ENCODE measurements at places on chromosomes 2 and 18.

DNA sequence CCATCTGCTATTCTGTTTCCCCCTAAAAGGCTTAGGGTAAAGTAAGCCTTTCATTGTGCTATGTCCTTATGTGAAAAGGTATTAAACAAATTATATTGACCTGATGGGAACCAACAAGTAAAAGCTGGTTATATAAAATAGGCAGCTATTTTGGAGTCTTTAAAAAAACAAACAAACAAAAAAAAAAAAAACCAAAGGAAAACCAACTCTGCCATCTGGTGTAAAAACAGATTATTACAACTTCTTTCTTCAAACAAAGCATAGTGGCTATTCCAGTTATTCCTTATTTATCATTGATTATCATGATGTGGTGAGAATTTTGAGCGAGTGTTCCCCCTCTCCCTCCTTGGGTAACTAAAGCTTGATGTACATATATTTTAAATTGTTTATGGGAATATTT is 122.3 kb upstream of the FHL2 start:
- DNase-seq, result peak; percentile 16

- no peak for DNase-seq
These were observed 184.0 kb downstream of the CELF4 start for GRCh38 chr18:37381554-37381953.

DNA sequence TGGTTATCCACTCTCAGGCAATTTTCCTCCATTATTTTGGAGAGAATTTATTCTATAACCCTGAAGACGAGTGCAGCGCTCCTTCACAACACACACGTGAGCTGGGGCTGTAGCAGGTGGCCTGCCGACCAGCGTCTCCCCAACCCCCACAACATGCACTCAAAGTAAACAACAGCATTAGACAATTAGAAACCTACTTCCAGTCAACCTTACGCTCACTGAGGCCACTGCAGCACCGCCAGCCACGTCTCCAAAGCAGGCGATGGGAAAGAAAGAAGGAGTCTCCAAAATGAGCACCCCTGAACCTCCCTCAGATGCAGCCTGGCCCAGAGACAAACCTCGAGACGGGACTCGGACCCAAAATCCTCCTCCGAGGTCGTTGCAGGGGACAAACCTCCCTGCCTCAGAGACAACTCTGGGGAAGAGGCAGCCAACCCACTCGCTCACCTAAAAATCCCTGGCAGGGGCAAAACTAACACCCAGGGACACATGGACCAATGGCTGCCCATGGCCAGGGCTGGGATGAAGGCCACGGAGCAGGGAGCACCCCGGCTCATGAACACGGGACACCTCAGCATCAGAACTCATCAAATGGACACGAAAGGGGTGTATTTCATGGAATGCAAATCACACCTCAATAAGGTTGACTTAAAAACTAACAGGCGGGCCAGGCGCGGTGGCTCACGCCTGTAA is 2.6 kb downstream of the SLC66A2 start:
- DNase-seq, result no peak

GRCh38 chr18:10061566-10062140 is 147.8 kb downstream of the VAPA start:
- DNase-seq, result no peak

DNA sequence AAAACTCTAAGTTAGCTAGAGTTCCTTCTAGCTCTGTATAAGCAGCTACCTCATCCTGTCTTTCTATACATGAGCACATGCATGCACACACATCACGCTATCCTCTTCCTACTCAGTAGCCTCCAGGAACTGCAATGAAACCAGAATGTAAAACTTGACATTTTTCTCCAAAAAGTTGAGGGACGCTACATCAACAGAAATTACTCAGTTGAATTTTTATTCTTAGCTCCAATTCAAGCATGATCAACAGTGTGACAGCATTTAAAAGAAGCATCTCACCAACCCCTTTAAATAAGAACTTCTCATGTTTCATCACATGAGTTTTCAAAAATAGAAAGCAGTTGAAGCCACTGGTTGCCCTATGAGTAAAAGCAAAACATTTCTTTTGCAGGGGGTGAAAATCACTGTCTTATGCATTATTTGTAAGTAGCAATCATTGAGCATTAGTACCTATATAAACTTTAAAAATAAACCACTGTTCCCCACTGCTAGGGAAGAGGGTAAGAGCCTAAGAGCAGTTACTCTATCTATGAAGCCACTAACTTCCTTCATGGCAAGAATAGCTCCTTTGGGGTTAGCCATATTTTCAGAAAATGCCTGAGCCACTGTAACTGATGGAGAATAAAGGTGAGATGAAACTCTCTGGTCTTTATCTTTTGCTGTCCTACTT is 77.9 kb upstream of the ARL5A start:
- no peak for DNase-seq

GRCh38 chr2:149629026-149629425 is 41.5 kb upstream of the MMADHC start:
- DNase-seq, result no peak

GRCh38 chr2:85779641-85780315 is 26.0 kb downstream of the ATOH8 start:
- DNase-seq, result no peak
